ENCODE measurements at places on chromosomes 7 and 10.
A peak's percentile ranks its signal among the peaks of the same experiment; 100 is the strongest.

GRCh38 chr7:43869006-43869866, at the start of gene MRPS24:
MRPS24 (minus strand) TSS chr7:43869517; CDS start chr7:43869495, 22 bp downstream.
- DNase-seq: peak; percentile 90

- peak; percentile 63 for DNase-seq
Observed at GRCh38 chr7:131238347-131238931, 89.2 kb upstream of the MKLN1 start.

DNA sequence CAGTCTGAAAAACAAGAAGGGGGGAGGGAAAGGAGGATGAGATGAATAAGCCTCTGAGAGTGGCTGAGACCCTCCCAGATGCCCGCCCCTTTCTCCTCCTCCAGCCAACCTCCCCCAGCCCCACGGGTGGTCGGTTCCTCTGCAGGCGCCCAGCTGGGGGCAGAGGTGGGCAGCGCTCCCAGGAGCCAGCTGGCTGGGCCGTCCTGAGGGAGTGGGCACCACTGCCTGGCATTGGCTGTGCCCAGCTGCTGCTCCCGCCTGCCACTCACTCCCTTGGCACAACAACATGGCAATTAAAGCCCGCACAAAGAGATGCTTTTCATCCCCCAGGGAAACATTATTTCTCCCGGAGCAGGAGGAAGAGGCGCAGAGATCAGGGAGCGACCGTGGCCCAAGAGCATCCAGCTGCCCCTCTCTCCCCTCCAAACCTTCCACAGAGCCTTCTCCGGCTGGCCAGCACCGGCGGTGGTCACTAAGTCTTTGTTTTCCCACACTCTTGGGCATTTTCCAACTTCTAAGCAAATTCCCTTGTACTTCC, 107.2 kb downstream of the SPDYE5 start:
- DNase-seq: no peak

DNA sequence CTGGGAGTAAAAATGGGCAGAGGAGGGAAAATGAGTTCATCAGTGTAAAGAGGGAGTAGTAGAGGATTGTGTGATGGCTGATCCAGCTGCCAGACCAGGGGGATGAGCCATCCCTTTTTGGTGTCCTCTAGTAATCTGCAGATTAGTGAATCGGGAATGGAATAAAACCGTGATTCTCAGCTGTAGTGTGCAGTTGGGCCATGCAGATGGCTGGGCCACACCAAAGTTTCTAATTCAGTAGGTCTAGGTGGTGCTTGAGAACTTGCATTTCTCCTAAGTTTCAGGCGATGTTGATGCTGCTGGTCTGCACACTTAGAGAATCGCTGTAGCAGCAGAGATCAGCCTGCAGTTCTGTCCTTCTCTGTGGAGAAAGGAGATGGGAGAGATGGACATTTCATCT, 22.7 kb downstream of the PDCD11 start:
- DNase-seq: no peak

DNA sequence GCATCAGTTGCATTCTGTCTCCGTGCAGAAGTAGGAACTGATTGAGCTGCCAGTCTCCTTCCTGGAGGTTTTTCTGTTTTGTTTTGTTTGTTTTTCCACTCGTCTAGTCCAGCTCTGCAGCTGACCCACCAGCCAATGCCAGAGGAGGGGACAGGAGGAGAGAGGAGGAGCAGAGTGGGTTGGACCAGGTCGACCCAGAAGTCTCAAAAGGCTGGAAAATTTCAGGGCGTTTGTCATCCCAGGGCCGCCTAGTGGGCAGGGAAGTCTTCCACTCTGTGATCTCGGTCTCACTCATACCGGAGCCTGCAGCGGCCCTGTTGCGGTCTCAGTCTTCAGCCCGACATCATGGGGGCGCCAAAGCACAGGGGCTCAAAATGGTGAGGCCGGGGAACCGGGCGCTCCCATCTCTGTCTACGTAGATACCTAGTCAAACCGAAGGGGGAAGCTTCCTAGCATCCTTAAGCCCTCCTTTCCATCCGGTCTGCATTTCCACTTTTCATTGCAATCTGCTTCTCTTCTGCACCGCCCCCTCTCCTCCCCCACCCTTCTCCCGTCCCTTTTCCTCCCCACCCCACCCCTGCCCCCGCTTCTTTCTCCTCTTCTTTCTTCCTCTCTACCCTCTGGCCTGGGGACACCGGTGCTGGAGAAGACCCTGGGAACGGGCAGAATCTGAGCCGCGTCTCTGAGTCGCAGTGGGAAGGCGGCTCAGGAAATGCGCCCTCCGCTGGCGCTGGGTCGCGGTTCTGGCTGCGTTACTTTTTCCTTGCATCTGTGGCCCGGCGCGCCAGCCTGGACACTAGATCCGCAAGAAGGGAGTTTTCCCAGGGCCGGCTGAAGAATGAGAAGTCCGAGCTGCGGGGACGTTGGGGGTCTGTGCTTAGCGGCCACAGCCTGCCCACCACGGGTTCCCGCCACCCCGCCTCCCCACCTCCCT, 16.2 kb upstream of the PAX2 start:
- DNase-seq: no peak

DNA sequence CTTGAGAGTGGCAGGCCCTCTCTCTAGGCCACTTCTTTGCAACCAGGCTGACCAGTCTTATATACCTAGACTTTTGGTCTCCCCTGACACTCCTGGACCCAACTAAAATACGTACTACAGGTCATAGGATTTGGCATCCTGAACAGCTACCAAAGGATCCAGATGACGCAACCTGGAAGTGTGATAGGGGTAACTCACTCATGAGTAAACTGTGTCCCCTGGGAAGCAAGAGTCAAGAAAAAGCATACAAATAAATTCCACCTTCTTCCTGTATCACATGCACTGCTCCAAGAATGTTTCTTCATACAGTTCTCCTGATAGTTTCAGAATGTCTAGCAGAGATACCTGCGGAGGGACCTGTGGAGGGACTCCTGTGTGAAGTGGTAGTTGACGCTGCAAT, 172.3 kb downstream of the MDFIC start:
- DNase-seq: no peak

Measured in immature natural killer cell (primary cell).